ENCODE measurements at places on chromosomes 1 and 21.

DNA sequence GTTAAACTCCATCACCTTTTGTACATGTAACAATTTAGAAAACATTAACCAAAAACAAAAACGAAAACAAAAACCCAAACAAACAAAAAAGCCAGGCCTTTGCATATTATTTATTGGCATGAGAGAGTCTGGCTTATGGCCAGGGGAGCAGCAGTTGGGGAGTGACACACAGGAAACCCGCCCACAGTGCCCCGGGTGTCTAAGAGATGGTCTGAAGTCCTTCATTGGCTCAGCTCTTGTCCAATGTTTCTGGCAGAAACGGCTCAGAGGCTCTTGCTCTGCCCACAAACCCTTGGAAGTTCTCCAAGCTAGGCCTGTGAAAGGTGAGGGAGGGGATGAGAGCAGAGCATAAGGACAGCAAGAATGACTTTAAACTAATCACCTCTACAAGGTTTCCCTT is 131.5 kb downstream of the CNIH3 start:
- no peak for DNase-seq

DNA sequence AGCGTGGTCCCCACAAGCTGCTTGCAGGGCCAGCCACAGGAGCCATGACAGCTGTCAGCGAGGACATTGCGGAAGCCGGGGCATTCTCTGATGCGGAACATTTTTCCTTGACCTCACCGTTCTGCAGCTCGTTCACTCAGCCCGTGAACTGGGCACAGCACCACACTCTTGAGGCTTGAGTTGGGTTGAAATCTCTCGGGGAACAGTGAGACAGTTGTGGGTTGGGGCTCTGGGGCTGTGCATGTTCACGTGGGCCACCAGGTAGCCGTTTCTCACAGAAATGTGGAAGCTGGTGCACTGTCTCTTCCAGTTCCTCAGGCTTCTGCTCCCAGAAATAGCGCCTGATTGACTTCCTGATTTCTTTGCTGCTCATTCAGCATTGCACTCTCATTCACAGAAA is 69.8 kb downstream of the SPSB1 start:
- DNase-seq = no peak

GRCh38 chr1:99603699-99604560 is 42.0 kb upstream of the PALMD start:
- no peak for DNase-seq

DNA sequence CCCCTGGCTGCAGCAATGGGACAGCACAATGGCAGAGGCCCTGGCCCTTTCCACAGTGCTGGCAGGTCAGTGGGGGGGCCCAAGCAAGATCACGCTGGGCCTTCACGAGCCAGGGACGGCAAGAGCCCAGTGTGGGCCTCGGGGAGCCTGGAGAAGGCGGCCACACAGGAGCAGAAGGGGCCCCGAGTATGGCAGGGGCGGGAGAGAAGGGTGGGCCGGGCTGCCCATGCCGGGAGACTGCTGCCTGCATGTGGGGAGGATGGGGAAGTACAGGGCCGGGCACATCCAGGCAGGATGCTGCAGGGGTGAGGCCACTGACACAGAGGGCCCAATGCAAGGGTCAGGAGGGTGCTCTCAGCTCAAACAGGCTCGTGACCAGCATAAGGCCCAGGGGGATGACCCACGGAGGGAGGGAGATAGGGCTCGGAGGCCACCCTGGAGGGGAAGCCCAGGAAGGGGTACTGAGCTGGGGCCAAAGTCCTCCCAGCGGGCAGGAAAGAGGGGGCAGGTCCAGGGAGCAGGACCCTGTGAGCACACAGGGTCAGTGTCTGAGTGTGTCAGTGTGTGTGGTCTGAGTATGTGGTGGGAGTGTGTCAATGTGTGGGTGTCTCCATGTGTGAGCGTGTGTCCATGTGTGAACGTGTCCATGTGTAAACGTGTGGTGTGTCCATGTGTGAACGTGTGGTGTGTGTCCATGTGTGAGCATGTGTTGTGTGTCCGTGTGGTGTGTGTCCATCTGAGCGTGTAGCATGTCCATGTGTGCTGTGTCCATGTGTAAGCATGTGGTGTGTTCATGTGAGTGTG is 13.1 kb downstream of the SLC19A1 start:
- DNase-seq = peak; percentile 26

DNA sequence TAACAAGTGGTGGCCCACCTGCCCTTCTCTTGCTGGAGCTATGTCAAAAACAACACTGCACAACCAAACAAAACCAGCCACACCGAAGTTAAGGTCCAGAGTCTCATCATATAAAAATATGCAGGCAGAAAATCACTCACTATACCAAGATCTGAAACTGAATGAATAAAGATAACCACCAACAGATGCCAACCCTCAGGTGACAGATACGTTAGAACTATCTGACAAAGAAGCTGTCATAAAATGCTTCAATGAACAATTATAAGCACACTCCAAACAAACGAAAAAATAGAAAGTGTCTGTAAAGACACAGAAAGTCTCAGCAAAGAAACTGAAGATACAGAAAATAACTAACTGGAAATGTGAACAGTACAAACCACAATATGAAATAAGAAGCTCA is 14.0 kb downstream of the ZNF496 start:
- DNase-seq = no peak

- DNase-seq = no peak
These were observed 7.9 kb downstream of the SLC45A3 start for GRCh38 chr1:205672395-205672889.

DNA sequence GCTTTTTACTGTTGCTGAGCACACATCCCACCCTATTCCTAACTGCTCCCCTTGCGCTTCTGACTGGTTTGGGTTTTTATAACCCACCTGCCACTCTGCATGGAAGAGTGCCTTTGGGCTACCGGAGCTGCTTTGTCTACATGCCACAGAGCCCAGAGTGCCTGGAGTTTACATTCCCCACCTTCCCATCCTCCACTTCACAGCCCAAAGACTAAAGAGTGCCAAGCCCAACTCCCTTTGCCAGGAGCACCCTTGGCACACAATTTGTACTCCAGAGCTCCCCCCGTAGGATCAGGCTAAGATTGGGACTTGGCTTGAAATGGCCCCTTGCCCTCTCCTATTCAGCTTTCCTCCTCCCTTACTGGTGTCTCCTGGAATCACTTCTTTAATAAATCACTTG is 63.3 kb downstream of the LHX9 start:
- no peak for DNase-seq

DNA sequence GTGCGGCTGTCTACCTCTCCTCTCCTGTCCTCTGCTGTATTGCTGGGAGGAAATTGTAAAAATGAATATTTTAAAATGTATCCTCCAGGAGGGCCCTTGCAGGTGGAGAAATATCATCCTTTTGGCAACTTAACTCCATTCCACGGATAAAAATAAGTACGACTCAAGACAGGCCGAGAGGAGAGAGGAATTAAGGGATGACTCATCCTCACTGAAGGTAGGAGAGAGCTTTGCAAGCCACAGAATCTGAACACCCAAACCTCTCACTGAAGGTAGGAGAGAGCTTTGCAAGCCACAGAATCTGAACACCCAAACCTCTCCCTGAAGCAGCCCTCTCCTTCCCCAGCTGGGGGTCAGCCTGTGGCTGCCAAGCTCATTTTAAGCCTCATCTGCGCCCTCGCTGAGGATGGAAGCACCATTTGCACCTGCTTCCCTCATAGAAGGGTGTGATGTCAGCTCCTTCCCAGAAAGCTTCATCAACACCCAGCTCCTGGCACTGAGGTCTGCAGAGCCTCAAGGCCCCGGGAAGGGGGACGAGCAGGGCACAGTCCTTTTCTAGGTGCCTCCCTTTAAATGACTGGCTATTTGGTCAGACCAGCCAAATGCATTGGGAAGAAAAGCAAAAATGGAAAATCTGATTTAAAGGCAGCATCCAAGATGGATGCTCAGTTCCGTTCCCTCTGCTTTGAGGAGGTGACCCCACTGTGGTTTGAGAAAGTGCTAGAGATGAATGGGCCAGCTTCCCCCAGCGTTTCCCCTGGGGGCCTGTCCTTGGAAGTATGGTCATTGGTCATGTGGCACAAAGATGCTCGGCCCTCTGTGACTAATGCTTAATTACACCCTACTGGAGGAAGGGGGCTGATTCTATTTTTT is 12.9 kb upstream of the SELENON start:
- DNase-seq = no peak

GRCh38 chr1:26724926-26725325 is 29.1 kb downstream of the ARID1A start:
- DNase-seq = no peak

DNA sequence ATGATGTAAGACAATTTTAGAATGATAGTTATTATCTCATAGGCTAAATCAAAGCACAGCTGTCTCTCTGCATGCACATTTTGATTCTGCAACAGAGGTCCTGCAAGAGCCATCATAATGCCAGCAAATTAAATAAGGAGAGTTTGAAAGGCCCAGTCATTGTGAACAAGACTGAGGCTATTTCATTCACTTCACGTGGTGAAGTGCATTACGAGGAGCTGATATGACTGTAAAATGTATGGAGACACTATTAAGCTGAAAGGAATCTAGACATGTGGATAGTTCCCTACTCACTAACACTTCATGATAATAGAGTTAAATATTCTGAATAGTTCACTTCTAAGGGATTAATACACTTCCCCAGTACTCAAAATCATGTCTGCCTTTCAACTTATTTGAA is 299.0 kb downstream of the SMYD3 start:
- DNase-seq = no peak

- no peak for DNase-seq
These were observed 73.8 kb upstream of the MORC3 start for GRCh38 chr21:36246080-36246631.

- no peak for DNase-seq
These were observed 454.8 kb downstream of the KIF26B start for GRCh38 chr1:245609354-245610150.

GRCh38 chr21:27001526-27001925 is 34.6 kb upstream of the ADAMTS5 start:
- no peak for DNase-seq

DNA sequence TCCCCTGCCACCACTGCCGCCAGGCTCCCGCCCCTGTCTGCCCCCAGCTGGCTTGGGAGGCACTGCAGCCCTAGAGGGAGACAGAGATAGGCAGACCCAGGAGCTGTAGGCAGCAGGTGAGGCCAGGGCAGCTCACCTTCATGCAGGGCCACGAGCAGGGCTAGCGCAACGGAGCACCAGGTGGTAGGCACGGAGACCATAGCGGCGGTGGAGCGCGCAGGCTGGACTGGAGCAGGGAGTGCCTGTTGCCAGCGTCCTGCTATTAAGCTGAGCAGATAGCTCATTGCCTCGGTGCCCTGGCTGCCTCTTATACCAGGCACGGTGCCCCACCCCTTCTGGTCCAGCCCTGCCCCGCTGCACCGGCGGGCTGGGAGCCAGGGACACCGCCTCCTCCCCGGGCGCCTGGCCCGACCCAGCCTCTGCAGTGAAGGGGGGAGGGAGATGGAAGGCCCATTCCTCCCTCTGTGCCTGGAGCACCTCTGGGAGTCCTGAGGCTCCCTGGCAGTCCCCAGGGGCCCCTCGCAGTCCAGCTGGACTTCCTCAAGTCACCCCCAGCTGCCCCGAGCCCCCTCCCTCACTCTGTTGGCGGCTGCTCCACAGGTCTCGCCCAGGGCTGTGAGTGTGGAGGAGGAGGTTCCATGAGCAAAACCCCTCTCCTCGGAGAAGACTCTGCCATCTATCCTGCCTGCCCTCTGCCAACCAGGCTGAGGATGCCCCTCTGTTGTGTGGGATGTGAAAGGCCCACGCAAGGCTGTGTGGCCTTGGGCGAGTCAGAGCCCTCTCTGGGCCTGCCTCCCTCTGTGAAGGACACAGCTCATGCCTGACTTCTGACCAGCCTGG is at the start of gene EDN2:
TSS of gene EDN2 (minus strand) at position 282 of the 840 bp plus-strand sequence. CDS start at position 200, 82 bp downstream.
- DNase-seq = no peak

GRCh38 chr1:184502161-184502560 is 115.3 kb downstream of the C1orf21 start:
- no peak for DNase-seq

DNA sequence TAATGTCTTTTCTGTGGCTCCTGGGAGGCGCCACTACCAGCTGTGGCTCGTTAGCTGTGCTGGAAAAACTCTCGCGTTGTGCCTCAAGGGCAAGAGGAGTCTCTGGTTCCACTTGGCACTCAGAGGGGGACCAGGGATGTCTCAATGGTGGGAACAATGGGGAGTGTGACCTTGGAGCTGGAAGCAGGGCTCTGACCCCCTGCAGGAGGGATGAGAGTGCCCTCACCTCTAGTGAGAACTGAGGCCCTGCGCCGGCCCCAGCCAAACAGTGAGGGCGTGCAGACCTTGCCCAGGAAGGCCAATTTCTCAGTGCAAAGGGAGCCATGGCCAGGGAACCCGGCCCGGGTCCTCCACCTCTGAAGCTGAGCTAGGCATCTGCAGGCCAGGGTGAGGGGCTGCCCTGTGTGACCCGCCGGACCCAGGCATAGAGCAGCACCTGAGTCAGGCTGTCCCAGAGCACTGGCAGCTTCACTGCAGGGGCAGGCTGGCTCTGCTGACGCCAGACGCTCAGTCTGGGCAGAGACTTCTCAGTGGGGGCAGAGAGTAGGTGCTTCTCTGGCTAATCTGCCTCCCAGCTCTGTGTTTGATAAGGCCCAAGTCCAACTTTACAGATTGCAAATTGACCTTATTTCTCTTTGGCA is 1.8 kb downstream of the RD3 start:
- DNase-seq = no peak

DNA sequence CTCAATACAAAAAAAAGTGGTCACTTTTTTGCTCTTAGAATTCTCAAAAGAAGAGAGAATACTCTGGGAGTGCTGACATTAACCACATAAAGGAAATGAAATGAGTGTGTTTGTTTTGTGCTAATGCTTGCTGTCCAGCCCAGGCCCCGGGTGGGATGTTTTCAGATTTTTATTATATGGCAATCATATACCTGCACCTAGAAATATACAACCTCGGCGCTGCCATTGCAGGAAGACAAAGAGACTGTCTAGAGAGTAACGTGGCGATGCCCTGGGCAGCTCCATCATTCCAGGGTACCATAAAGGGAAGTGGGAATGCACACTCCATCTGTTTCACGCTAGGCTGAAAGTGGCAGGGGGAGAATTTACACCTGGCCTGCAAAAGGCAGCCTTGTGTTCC is 7.1 kb downstream of the BACE2 start:
- DNase-seq = no peak

DNA sequence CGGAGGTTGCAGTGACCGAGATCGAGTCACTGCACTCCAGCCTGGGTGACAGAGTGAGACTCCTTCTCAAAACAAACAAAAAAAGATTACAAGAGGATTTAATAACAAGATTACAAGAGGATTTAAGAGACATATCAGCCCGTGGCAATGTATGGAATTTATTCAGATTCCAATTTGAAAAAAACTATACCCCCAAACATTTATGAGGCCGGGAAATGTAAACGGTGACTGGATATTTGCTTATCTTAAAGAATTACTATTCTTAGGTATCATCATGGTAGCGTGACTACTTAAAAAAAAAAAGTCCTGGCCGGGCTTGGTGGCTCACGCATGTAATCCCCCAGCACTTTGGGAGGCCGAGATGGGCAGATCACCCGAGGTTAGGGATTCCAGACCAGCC is 21.2 kb upstream of the ELK4 start:
- DNase-seq = no peak

- DNase-seq = no peak
These were observed 153.0 kb downstream of the KCTD3 start for GRCh38 chr1:215720126-215720525.
